Head of caudate nucleus (tissue), 42 donors: ENCODE measurements at places on chromosomes 11 and 22.

DNA sequence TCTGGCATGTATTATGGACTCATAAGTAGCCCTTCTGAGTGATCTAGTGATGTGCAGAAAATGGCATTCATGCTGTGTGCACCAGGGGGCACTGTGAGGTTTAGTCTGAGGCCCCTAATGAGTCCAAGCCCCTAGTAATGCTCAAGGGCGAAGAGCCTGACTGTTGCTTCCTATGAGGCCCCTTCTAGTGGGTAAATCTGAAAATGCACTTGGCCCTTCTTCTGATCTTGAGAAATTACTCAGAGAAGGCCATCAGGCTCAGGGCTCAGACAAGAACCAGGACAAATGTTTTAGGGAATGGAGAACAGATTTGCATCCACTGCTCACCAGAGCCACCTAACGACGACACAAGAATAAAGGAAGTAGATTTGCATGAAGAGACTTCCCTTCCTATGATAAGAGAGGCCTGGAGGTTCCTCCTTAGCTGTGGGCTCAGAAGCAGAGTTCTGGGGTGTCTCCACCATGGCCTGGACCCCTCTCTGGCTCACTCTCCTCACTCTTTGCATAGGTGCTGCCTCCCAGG, 75.8 kb downstream of the GGTLC2 start:
- no peak for DNase-seq

- no peak for DNase-seq
These were observed 2082.1 kb upstream of the RAG2 start for GRCh38 chr11:38680166-38680565.

- no peak for DNase-seq
These were observed 78.8 kb downstream of the LINC01488 start for GRCh38 chr11:69560141-69560790.

GRCh38 chr22:47086596-47087248, 324.3 kb downstream of the TBC1D22A start:
- DNase-seq: no peak

- no peak for DNase-seq
These were observed 66.8 kb downstream of the RTL6 start for GRCh38 chr22:44431256-44431655.

- DNase-seq: no peak
These were observed 12.5 kb downstream of the OTUB1 start for GRCh38 chr11:63998558-63999348.

DNA sequence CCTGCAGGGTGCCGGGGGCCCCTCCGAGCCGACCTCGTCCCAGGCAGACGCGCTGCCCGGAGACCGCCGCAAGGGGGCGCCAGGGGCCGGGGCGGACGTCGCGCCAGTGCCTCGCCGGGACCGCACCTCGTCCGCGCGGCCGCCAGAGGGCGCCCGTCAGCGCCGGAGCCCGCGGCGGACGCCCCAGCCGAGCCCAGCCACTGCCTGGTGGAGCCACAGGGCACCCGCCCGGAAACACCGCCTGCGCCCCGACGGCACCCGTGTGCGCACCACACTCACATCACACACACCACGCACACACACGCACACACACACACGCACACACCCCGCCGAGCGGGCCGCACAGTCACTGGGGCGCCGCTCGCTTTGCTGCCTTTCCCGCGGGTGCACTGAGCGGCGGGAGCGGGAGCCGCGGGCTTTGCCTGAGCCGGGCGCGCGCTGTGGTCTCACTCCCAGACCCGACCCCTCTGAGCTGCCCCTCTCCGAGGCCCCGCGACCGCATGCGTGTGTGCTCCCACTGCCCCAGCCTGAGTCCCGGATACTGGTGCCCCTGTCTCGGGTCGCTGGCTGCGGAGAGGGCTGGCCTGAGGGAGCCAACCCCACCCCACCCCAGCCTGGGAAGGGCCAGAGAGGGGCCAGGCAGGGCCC, 449.3 kb downstream of the OPCML start:
- peak; percentile 87 for DNase-seq

- DNase-seq: no peak
These were observed 208.1 kb downstream of the MYO18B start for GRCh38 chr22:25950111-25950510.

- DNase-seq: no peak
These were observed 8.3 kb downstream of the FXYD2 start for GRCh38 chr11:117816151-117816741.

DNA sequence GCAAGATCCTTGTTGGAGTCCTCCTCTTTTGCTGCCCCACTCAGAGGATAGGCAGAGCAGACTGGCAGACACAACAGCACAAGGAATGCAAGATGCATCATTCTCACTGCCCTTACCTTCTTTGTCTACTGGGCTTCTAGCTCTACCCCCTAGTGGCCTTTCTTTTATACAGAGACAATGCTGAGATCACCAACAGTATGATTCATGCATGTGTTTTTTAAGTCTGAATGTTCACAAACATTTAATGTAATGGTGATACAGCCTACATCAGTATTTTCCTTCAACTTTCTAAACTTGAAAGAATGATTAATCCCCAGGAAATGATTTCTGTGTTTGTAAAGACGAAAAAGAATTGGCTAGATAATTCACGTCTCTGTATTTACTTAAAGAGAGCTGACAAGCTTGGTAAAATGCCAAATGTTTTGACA, at the start of gene MMP10:
Gene MMP10 (minus strand): TSS at position 138 of the 428 bp plus-strand sequence. CDS start 37 bp downstream, at position 101.
- DNase-seq: no peak

GRCh38 chr22:16603448-16603768, 10.8 kb upstream of the CCT8L2 start:
- no peak for DNase-seq

- DNase-seq: no peak
These were observed 17.2 kb downstream of the SYNGR1 start for GRCh38 chr22:39367035-39367434.

GRCh38 chr11:33060271-33060670, 20.9 kb downstream of the TCP11L1 start:
- no peak for DNase-seq

DNA sequence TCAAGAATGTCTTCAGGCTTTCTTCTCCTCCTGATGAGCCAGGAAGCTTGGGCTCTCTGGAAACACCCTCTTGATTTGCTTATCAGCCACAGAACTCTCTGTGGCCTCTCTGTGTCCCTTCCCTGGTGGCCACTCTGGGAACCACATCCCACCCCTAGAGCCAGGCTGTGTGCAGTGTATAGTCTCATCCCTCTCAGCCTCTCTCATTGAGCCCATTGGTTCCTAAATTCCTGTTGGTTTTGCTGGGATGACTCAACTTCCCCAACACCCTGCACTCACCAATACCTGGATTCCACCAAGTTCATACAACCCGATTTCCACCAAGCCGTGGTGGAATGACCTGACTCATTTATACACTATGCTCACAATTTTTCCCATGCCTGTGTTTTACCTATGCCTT, 5.2 kb downstream of the IRAG1 start:
- no peak for DNase-seq

GRCh38 chr22:27239520-27239919, 562.0 kb downstream of the MN1 start:
- DNase-seq: no peak

GRCh38 chr11:19979519-19979845, 180.8 kb downstream of the DBX1 start:
- no peak for DNase-seq
